ENCODE measurements at places on chromosomes 1 and 21.

DNA sequence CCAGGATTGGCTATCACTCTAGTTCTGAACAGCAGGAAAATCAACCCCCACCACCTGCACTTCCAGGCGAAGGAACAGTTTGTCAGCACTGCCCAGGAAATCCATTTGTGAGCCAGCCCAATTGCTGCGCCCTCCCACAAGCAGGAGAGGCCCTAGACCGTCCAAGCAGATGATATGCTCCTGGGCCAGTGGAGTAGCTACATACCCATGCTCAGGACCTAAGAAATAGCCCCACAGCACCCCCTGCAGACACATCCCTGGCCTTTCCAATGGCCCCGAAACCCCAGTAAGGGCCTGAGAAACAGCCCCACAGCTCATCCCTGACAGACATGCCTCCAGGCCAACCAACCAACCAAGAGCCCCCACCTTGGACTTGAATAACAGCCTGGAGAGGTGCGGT, 111.5 kb upstream of the ZC3H11B start:
- no peak for DNase-seq

GRCh38 chr21:36735724-36736320, 36.9 kb downstream of the SIM2 start:
- DNase-seq: no peak

- no peak for DNase-seq
Observed at GRCh38 chr1:214466403-214467077, 84.9 kb downstream of the PTPN14 start.

DNA sequence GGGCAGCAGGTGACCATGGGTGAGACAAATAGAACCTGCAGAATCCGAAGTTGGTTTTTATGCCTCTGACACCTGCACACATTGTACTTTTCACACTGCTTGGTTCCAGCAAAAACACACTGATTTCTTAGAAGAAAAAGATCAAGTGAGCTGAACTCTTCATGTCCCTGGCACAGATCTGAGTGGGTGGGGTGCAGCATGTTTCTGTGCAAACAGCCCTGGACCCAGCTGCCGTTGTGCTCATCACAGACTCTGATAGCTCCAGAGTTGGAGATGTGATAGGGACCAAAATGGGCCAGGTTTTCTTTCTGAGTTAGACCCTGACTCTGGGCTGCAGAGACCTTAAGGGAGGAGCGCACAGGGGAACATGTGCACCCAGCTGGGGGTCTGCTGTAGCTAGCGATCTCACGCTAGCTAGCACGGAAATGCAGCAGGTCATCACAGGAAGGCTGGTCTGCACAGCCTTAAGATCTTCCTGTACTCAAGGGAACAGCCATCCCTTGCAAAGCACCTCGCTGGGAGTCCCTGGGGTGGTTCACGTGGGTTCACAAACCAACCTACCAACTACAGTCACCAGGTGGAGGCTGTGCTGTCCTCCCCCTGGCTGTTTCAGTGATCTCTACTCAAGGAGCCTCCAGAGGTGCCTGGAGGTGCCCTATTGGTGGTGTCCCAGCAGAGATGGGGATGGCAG, 291.1 kb downstream of the PTPRU start:
- no peak for DNase-seq

- DNase-seq: no peak
Observed at GRCh38 chr21:31479714-31480113, 135.7 kb upstream of the TIAM1 start.

- peak; percentile 67 for DNase-seq
Observed at GRCh38 chr1:18907021-18907916, 4.9 kb upstream of the ALDH4A1 start.

- no peak for DNase-seq
Observed at GRCh38 chr1:229859026-229859425, 208.0 kb upstream of the GALNT2 start.

DNA sequence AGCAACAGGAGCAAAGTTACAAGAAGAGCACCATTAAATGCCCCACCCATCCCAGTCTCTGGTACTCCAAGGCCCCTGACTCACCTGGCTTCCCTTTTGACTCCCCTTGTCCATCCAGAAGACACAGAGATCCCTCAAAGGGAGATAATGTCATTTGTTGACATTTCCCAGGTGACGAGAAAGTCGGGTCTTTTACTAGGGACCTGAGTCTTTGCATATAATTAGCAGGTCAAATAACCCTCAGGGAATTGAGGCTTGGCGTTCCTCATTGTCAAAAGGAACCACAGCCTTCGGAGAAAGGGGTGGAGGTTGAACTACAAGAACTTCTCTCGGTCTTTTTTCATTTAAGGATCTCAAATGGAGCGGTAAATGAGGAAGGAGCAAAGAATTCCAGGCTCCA, 133.2 kb downstream of the PROX1 start:
- DNase-seq: no peak

- DNase-seq: no peak
Observed at GRCh38 chr1:239250353-239251035, 135.9 kb upstream of the CHRM3 start.

- no peak for DNase-seq
Observed at GRCh38 chr1:41478118-41478748, 6.2 kb downstream of the EDN2 start.

DNA sequence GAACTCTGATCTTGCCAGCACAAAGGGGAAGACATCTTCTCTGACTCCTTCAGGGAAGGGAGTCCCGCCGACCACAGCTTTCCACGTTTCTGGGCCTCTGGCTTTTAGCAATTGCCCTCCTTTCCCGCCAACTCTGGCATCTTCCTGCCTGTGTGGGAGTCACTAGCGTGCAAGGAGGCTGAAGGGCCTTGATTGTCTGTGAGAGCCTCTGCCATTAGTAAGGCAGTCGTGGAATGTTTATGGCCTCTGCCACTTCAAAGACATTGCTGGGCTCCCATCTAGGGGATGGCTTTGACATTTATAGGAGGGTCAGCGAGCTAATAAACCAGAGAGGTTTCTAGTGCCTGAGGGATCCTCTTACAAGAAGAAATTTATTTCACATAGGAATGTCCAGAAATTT, 14.3 kb upstream of the PROK1 start:
- DNase-seq: no peak

DNA sequence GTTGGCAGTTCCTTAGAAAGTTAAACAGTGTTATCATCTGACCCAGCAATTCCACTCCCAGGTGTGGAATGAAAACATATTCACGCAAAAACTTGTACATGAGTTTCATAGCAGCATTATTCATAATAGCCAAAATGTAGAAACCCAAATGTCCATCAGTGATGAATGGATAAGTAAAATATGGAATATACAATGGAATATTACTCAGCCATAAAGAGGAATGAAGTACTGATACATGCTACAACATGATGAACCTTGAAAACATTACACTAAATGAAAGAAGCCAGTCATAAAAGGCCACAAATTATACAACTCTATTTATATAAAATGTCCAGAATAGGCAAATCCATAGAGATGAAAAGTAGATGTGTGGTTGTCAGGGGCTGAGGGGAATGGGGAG, 53.5 kb downstream of the RRAGC start:
- no peak for DNase-seq

GRCh38 chr1:34980715-34981114, 4.4 kb downstream of the TMEM35B start:
- DNase-seq: no peak

DNA sequence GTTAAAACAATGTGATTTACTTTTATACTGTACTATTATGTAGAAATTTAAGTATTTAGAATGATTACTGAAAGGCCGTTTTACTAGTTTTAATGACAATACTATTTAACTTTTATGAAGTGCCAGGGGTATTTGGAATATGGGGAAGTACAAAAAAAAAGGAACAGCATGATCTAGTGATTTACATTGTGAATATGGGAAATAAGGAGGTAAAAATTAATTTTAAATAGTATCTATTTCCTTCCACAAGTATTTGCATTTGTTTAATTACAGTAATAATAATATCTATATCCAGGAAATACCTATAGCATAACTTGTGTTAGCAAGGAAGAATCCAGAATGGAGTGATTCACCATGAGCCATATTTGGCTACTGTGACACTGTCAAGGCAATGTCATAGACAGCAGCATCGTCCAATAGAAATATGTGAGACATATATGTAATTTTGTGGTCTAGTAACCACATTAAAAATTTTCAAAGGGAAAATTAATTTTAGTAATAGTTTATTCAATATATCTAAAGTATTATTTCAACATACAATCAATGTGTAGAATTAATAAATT, 22.0 kb downstream of the CNST start:
- DNase-seq: no peak

DNA sequence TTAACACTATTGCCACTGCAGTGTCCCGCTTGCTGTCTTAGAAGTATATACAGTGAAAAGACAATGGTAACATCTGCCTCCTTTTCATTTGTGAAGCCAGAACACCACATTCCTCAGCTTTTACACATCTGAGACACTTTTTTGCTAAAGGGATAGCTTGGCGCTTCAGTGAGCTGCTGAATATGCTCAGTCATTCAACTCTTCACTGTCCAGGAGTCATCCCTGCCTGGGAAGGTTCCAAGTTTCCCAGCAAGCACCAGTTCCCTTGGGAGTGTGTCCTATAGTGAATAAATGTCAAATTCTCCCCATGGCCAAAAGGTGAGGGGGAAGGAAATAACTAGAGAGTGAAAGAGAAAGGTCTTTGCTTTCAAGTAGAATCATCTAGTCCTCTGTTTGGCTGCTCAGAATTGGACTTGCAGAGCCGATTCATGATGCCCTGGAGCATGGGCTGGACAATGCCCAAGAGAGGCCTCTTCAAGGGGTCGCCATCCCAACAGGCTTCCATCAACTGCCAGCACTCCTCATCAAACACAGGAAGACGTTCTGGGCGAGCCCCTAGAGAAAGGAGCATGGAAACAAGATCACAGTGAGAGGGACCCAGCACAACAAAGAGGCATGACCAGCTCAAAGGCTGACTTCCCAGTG, 25.5 kb upstream of the RBBP5 start:
- no peak for DNase-seq

- no peak for DNase-seq
Observed at GRCh38 chr1:67285780-67286488, 21.7 kb upstream of the IL12RB2 start.

DNA sequence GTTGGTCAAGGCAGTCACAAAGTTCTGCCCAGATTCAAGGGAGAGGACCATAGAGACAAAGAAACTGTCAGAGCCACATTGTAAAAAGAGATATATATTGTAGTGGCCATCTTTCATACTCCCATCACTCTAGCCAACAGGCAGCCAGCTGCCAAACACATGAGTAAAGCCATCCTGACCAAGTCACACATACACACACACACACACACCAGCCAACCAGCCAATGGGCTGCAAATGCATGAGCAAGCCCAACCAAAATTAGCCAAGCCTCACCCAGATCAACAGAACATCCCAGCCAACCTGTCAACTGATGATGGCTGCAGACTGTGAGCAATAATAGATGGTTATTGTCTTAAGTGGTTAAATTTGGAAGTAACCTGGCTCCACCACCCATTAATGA, 120.7 kb downstream of the SEC16B start:
- no peak for DNase-seq

DNA sequence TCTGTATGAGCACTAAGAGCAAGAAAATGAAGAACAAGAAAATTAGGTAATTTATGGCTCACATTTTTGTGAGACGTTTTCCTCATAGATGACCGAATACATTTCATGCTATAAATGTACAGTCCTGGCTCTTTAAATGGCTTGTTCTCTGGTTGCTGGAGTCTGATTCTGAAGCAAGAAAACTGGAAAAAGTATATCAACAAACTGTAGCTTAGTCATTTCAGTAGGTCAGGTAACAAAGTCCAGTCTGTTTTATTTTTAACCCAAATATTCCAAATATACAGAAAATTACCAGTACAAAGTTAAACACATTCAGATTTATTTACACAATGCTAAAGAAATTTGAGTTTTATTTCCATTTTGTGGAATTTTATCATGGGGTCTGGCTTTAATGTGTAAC, 2.5 kb upstream of the MYBPHL start:
- no peak for DNase-seq

- DNase-seq: no peak
Observed at GRCh38 chr1:76463849-76464248, 389.3 kb downstream of the ST6GALNAC3 start.

GRCh38 chr1:39474810-39475209, 16.6 kb upstream of the BMP8A start:
- DNase-seq: no peak

DNA sequence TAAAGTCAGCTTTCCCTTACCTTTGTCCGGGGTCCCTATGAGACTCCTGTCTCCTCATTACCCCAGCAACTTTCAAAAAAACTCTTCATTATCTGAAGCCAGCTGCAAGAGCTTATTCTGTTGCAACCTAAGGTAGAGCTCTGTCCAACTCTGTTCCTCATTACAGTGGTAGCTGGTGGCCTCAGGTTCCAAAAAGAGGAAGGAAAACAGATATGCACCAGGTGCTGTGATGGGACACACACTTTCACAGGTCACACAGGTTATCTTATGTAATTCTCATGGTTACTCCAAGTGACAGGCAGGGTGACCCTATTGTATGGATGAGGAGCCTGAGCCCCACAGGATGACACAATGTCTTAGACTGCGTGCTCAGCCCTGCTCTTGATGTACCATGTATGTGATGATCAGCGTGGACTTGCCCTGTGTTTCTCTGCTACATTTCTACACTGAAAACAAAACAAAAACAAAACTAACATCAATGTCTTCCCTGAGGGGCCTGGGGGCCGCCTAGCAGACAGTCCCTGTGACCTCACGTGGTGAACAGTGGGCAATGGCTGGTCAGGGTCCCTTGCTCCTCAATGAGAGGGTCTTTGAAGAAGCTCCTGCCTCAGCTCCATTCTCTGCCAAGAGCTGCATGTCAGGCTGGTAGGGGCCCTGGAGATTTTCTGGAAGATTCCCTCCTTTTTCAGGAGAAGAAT, 9.7 kb upstream of the TENT5C start:
- no peak for DNase-seq

GRCh38 chr1:50174101-50174500, 65.4 kb downstream of the ELAVL4 start:
- DNase-seq: no peak

GRCh38 chr1:76055987-76056386, 18.6 kb upstream of the ST6GALNAC3 start:
- no peak for DNase-seq

GRCh38 chr1:229407206-229408026, 26.5 kb downstream of the ACTA1 start:
- no peak for DNase-seq

GRCh38 chr1:23026568-23026967, 7.3 kb downstream of the KDM1A start:
- no peak for DNase-seq
